ENCODE measurements at places on chromosomes 2 and 18.

- no peak for DNase-seq
Measured at GRCh38 chr18:8948471-8949149, 153.9 kb upstream of the NDUFV2 start.

- DNase-seq = no peak
Measured at GRCh38 chr2:31831585-31831984, 179.2 kb downstream of the MEMO1 start.

DNA sequence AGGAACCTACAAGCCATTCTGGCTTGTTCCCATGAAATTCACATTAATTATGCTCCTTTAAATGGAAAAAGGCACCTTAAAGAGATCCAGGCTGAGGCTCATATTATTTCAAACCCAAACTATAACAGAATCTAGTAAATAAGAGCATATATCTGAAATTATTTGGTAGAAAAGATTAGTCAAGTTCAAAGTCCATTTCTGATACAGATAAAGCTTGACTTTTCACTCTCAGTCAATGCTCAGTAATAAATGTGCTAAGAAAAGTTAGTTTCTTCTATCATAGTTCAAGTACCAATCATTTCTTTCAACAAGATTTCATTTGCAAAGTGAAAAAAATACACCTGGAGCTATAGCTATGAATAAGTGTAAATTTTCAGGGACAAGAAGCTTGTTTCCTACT is 61.8 kb upstream of the NARS1 start:
- DNase-seq = no peak

- DNase-seq = no peak
Measured at GRCh38 chr2:236665101-236665500, 95.5 kb downstream of the ACKR3 start.

- DNase-seq = no peak
Measured at GRCh38 chr2:23615216-23616020, 230.4 kb downstream of the KLHL29 start.

DNA sequence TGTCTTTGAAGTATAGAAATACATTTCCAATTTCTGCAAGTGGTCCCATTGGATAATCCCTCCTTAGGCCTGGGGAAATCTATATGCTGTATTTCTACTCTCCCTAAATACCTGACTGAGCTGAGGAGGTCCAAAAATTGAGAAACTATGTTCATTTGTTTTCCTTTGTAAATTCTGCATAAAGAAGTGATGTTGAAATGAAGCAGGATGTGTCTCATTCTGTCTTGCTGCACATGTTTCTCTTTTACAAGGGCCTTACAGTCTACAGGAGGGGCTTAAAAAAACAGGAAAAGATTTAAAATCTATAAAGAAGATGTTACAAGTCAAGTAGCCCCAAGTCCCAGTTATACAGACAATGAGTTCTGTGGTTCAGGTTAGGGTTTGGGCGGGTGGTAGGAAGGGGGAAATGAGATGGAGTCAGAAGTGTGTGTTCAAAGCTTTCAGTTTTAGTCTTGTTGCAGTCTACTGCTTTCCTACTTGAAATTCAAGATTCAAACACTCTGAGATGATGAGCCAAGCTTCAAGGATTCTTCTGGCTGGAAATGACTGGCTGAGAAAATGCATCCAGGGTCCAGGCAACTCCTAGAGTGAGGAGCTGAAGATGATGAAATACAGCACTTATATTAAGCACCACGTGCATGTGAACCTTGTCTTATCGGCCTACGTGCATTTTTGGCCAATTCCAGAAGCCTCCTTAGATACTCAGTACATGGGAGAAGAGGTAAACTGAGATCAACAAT is 146.3 kb upstream of the CELF4 start:
- DNase-seq = no peak

DNA sequence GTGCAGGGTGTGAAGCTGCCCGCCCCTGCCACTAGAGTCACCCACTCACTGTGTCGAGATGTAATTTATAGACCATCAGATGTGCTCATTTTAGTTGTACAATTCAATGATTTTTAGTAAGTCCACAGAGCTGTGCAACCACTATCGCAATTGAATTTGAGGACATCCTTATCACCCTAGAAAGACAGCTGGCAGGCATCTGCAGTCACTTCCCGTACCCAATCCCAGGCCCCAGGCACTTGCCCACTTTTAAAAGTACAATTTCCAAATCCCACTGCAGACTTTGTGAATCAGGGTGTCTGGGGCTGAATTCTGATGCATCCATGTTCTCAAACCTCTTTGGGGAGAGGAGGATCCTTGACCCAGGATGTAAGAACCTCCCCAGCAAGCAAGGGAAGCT is 521.3 kb upstream of the SALL3 start:
- DNase-seq = no peak

DNA sequence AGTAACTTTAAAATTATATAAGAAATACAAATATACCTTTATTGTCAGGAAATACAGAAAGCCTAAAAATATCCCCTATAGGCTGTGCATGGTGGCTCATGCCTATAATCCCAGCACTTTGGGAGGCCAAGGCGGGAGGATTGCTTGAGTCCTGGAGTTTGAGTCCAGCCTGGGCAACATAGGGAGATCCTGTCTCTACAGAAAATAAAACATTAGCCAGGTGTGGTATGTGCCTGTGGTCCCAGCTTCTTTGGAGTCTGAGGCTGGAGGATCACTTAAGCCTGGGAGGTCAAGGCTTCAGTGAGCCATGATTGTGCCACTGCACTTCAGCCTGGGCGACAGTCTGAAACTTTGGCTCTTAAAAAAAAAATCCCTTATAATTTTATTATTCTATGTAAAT is 29.1 kb downstream of the GLS start:
- no peak for DNase-seq

DNA sequence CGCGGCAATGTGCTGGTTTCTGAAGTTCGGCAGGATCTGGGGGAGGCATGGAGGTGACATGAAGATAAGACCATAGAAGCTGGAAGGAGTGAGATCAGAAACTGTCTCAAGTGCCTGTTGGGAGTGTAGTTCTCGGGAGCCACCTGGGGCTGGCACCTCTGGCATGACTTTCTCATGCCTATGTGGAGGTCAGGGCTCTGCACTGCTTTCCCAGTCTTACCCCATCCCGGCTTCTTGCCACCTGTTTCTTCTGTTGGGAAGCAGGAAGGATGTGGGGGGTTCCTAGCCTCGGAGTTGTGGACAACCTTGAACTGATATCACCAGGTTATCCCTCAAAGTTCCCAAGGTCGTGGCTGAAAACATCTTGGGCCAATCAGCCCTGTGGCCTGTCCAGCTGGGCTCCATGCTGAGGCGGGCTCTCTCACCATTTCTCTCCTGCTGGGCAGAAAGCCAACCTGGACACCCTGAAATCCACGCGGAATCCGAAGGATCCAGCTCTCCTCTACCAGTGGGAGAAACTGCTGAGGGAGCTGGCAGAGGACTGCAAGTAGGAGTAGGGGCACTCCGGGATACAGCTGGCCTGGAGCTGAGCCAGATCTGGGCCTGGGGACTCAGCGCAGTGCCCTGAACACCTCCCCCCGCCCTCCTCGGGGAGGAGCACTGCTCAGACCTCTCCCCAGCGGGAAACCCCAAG is 42.5 kb downstream of the FER1L5 start:
- DNase-seq = no peak

- no peak for DNase-seq
Measured at GRCh38 chr2:7292154-7292691, 375.0 kb downstream of the RNF144A start.

GRCh38 chr2:201452922-201453643 is 1.5 kb downstream of the STRADB start:
- no peak for DNase-seq

DNA sequence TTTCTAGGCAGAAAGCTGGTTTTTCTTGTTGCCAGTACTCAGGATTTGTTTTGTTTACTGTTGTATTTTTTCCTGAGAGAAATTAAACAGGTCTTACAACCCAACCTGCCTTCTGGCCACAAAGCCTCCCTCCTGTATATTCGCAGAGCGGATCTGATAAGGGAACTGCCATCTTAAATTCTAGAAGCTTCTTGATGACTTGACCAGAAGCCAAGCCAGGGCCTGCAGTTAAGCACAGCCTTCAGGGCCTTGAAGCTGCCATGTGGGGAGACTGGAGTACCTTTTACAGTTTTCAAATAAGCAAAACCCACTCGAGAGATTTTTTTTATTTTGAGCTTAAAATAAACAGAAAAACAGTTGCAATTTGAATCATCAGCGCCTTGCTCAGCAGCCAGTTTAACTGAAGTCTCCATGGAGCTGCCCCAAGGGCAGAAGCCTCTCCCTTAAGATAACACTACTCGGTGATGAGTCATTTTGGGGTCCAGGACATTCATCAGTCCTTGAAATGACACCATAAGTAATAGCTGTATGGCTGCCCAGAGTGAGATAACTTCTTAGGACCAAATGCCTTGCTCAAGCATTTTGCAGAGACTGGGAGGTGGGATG is 51.5 kb upstream of the PHLPP1 start:
- DNase-seq = no peak

DNA sequence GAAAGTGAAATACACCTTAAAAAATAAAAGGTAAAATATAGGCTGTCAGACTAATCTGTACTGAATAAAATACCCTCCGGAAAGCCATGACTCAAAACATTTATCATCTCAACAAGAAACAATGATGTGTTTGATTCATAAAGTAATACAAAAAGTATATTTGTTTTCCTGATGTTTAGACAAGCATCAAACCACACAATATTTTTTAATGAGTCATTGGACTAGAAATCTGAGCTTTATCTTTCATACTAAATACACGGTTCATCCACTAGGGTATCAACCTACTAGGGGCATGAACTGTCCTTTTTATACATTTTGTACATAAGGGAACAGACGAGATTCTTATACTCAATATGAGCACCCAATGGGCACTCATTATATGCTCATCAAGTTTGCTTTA is 31.3 kb downstream of the CD226 start:
- no peak for DNase-seq

DNA sequence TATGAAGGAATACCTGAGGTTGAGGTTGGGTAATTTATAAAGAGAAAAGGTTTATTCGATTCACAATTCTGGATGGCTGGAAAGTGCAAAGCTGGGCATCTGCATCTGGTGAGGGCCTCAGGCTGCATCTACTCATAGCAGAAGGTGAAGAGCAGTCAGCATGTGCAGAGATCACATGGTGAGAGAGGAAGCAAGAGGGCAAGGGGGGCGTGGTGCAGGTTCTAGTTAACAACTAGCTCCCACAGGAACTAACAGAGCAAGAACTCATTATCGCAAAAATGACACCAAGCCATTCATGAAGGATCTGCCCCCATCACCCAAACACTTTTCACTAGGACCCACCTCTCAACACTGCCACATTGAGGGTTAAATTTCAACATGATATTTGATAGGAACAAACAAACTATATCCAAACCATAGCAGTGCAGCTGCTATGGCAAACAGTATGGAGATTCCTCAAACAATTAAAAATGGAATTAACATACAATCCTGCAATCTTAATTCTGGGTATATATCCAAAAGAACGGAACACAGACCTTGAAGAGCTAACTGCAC is 72.8 kb upstream of the LDLRAD4 start:
- no peak for DNase-seq

- no peak for DNase-seq
Measured at GRCh38 chr2:159895258-159896065, 97.5 kb upstream of the CD302 start.

GRCh38 chr18:59210299-59210698 is 9.7 kb upstream of the GRP start:
- no peak for DNase-seq

DNA sequence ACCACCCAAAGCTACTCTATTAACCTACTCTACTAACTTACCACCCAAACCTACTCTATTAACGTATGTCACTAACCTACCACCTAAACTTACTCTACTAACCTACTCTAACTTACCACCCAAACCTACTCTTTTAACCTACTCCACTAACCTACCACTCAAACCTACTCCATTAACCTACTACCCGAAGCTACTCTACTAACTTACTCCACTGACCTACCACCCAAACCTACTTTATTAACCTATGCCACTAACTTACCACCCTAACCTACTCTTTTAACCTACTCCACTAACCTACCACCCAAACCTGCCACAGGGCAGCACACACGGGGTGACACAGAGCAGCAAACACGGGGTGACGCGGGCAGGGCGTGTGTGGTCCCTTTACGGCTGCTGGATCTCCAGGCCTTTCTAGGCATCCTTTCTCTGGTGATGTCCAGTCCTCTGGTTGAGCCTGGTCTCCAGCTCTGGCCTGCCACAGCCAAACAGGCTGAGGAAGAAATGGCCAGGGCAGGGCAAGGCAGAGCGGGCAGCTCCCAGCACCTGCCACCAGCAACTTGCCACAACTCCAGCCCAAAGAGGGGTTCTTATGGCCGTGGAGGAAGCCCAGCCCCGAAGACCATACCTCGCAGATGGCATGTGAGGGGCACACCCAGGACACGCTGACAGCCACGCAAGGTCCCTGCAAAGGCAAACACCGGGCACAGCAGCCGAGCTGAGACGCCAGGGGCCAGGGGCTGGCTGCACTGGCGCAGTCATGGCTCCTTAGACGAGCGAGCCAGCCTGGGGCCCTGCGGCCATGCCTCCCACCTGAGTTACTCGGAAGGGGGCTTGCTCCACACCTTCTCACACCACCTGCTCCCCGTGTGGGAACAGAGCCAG is 25.7 kb downstream of the PXDN start:
- DNase-seq = no peak

DNA sequence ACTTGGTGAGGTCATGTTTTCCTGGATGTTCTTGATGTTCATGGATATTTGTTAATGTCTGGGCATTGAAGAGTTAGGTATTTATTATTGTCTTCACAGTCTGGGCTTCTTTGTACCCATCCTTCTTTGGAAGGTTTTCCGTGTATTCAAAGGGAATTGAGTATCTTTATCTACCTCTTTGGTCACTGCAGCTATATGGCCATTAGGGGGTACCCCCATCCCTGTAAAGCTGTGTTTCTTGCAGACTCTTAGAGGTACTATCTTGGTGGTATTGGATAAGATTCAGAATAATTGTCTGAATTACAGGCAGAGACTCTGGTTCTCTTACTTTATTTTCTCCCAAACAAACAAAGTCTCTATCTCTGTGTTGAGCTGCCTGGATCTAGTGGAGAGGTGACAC is 401.6 kb upstream of the FSIP2 start:
- DNase-seq = no peak

DNA sequence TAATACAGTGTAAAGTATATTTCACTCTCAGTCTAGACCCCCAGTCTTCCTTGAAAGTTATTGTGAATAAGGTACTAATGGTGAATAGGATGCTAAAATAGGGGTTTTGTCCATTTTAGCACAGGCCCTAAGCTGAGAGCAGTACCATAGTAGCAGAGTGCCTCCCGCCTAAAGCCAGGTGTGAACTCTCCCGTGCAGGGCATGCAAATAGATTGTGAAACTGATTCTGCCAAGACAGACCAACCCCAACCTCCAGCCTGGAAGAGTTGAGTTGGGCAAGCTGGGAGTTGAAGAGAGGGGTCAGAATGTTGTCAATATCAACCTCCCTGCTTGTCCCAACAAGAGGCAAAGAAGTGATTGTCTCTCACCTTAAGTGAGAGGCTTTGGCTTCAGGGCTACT is 97.4 kb upstream of the CYRIA start:
- DNase-seq = no peak
